ENCODE measurements at places on chromosomes 16 and 17.

- no peak for DNase-seq
These were observed 3.1 kb downstream of the TEX2 start for GRCh38 chr17:64259922-64260321.

DNA sequence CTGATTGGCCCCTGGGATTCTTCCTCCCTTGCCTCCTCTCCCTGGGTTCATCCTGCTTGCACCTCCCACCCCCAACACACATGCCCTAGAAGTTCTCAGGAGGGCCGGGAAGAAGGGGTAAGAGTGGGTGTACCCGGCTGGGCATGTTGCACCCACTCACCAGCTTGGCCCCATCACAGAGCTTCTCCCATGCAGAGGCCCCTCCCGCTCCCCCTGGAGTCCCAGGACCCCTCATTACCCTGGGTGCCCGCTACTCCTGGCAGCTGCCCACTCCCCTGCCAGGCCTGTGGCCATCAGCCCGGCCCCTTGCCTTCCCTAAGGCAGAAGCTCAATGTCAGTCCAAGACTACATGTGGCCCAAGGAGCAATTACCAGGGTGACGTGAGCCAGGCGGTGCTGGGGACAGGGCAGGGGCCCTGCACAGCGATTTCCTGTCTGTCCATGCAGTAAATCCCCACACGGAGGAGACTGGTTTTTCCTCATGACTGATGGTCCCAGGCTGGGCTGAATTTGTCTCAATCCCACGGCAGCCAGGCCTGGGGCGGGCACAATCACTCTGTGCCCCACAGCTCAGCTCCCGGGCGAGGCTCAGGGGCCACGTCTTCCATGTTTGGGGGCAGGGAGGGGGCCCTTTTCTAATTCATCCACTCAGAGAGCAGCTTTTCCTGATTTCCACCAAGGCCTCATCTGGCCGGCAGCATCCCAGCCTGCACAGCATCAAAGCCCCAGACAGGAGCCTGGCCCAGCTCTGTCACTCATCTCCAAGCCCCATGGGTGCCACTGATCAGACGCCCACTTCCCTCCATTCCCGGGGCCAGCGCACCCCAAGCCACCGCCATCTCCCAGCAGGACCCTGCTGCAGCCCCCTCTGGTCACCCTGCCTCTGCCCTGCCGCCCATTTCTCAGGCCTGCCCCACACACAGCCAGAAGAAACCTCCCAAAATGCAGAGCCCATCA lies 234.7 kb downstream of the KATNIP start:
- no peak for DNase-seq

DNA sequence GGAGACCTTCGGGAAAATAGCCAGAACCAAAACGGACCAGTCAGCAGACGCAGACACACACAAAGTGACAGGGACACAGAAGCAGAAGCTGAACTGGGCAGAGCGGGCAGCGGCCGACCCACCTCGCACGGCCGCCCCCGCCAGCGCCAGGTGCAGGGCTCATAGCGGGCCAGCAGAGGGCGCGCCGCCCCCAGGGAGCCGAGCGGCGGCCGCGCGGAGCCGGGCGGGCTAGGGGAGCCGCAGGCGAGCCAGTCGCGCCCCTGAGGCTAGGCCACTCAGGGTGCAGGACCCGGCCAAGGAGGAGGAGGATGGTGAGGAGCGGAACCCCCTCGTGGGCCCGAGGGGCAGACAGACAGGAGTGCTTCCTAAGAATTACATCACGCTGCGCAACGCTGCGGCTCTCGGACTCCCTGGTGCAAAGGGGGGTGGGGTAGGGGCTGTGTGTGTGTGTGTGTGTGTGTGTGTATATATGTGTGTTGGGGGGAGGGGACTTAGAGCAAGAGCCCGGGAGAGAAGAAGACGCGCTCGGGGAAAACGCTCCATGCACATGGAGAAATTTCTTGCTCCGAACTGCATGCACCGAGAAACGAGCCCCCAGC lies 913 bp upstream of the NOG start:
- DNase-seq: peak; percentile 51

DNA sequence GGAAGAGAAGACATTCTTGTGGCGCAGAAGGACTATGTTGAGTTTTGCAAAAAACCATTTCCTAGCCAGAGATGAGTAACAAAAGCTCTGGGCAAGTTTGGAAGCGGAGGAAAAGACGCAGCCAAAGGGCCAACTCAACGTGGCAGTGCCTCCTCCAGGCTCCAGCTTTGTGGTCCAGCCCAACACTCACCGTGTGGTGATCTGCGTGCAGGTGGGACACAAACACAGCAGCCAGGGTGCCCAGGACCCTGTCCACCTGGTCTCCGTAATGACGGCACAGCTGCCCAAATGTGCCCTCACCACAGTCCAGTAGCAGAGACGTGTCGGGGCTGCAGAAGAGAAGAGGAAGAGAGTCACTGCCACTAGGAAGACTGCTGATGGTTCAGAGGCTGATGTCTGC lies 21.5 kb downstream of the ELAC2 start:
- no peak for DNase-seq

DNA sequence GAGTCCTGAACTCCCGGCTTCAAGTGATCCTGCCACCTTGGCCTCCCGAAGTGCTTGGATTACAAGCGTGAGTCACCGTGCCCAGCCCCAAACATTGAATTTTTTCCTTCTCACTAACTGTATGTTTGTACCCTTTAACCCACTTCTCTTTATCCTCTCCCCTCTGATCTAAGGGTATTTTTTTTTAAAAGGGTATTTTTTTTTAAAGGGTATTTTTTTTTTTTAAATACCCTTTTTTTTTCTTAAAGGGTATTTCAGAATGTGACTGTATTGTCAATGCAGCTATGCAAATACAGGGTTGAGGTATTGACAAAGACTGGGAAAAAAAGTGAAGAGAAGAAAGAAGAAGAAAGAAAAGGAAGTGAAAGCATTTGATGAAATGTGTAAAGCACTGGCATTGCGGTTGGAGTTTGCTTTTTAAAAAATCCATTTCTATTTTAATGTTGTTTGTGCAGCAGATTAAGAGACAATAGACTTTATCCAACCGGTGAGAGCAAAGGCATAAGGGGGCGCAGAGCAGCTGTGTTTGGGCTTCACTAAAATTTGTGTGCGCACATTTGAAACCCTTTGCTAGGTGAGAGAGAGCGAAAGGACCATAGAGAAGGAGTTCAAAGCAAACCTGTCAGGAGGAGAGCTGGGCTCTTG lies 42.4 kb downstream of the SYT17 start:
- DNase-seq: no peak

DNA sequence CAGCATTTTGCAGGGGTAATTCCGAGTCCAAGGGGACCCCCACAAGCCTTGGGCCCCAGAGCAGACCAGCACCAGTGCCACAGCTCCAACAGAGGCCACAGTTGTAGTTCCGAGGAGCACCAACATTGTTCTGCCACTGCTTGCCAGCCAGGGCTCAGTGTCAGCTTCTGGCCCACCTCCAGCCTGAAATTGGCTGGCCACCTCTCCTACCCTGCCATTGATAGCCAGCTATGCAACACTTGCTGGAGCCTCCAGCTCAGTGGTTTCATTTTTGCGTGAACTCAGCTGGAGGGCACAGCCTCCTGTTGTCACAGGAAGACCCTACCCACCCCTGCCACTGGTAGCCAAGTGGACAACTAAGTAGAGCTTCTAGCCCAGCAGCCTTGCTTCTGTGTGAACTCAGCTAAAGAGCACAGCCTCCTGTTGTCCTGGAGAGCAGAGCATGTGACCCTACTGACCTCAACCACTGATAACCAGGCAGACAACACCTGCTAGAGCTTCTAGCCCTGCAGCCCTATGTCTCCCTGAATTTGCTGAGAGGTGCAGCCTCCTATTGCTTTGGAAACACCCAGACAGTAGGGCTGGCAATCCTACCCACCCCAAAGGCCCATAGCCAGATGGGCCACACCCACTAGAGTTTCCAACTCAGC lies 24.9 kb downstream of the HYDIN start:
- DNase-seq: no peak

DNA sequence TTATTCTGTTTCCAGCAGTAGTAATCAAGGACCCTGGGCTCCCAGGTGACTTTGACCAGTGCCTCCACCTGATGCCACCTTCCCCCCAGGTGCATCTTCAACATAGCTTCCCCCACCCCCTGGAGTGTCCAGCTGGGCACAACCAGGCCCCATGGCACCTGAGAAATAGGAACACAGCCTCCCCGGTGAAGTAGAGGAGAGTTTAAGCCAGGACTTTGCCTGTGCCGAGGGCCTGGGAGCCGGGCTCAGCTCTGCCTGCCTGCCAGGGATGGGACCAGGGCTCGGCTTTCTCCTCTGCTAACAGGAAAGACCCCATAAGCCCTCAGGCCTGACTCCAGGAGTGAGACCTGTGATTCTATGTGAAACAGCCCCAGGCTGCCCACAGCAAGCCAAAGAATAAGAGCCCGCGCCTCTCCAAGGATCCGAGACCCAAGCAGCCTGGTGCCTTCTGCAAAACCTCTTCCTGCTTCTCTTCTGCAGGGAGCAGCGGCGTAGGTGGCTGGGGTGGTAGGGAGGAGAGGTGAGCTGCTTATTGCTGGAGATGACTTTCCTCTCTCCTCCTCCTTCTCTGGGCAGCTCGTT lies 16.4 kb upstream of the RBFOX3 start:
- DNase-seq: no peak

DNA sequence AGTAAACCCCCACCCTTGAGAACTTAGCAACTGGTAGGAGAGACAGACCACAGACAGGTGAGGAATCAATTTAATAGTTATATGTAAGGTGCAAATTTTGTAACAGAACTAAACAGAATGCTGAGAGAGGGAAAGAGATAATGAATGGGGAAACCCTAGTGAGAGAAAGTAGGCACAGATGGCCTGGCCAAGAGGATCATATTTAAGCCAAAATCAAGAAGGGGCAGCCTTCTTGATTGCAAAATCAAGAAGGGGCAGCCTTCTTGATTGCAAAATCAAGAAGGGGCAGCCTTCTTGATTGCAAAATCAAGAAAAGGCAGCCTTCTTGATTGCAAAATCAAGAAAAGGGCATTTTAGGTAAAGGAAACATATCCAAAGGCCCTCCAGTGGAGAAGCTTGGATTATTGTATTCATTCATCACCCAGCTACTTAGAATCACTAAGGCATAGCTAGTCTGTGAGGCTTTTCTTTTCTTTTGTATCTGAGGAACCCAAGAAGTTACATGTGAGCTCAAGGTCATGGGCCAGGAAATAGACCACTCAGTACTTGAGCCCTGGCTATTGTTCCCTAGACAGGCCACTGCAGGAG lies 190.6 kb downstream of the CYLD start:
- no peak for DNase-seq

GRCh38 chr17:17043461-17044271 lies 1.4 kb downstream of the MPRIP start:
- DNase-seq: no peak

DNA sequence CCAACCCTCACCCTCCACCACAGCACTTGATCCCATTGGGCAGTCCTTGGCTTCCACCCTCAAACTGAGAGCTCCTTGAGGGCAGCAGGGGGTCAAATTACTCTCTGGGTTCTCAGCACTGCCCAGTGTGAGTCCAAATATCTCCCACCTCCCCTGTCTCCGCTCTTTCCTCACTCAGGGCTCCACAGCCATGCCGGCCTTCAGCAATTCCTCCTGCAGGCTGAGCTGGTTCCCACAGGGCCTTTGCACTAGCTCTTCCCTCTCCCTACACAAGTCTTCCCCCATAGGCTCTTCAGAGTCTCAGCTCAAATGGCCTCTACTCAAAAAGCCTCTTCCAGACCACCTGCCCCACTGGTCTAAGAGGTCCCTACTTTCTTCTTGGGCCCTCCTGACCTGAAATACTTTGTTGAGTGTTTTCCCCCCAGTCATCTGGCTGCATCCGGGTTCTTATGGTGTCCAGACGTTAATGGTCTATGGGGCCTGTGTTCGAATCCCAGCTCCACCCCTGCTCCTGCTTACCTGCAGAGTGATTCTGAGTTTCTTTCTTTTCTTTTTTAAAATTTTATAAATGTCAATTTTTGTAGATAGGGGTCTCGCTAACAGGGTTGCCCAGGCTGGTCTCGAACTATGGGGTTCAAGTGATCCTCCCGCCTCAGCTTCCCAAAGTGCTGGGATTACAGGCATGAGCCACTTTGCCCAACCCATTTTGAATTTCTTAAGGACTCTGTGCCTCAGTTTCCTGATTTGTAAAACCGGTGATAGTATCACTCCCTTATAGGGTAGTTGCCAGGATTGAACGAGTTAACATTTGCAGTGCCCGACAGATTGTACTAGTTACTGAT lies 973 bp upstream of the IL4R start:
- no peak for DNase-seq

DNA sequence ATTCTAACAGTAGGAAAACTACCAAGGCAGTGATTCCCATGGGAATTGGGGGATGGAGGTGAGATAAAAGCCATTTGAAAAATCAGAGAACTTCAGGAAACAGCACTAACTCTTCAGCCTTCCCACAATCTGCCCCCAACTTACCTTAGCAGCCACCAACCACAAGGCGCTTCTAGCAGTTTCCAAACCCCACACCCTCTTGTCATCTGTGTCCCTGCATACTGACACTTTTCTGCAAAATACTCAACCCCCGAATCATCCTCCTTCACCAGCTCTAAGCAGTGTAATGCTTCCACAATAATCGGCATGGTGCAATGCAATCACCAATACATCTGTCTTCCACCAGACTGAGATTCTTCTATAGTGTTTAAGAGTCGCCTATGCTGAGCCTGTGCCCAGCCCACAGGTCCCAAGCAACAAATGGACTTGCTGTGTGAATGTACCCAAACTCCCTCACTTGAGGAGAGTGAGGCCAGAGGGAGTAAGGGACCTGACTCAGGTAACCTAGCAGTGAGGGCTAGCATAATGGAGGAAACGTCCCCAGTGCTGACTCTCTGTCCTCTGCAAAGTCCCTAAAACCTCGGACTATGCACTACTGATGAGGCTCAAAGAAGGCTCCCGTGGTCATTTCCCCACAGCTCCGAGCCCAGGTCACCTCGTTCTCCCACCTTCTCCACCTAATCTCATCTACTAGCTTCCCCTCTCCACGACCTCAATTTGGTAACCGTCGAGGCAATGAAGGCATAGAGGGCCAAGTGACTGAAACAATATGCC lies 943 bp downstream of the DYNC1LI2 start:
- DNase-seq: no peak

- no peak for DNase-seq
These were observed 110.4 kb upstream of the PMFBP1 start for GRCh38 chr16:72282362-72282761.

DNA sequence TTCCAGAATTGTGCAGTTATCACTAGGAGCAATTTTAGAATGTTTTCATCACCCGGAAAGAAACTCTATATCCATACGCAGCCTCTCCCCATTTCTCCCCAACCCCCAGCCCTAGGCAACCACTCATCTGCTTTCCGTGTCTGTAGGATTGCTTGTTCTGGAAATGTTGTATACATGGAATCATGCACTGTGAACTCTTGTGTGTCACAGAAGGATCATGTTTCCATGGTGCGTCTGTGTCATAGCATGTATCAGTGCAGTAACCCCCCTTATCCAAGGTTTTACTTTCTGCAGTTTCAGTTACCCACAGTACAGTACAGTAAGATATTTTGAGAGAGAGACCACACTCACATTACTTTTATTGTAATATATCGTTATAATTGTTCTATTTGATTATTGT lies 299.4 kb downstream of the CPPED1 start:
- DNase-seq: no peak

All from CD4-positive, CD25-positive, alpha-beta regulatory T cell (primary cell).